DMS53 (cell line): ENCODE measurements at places on chromosomes 13 and 19.
A peak's percentile ranks its signal among the peaks of the same experiment; 100 is the strongest.

DNA sequence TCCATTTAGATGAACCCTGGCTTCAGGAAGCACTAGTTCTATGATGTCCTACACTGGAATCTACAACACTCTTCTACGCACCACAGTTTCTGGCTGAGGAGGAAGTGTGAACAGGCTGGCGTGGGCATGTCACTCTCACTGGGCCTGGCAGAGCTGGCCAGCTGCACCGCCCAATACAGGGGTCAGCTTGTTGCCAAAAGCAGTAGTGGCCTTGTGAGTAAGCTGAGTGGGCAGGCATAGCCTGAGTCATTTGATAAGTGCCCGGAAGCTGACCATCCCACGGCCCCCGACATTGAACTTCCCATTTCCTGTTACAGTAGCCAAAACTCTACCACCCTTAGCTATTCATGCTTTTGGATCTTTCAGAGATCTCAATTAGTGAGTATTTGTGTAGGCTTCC lies 240.9 kb upstream of the SERP2 start:
- DNase-seq, result no peak

DNA sequence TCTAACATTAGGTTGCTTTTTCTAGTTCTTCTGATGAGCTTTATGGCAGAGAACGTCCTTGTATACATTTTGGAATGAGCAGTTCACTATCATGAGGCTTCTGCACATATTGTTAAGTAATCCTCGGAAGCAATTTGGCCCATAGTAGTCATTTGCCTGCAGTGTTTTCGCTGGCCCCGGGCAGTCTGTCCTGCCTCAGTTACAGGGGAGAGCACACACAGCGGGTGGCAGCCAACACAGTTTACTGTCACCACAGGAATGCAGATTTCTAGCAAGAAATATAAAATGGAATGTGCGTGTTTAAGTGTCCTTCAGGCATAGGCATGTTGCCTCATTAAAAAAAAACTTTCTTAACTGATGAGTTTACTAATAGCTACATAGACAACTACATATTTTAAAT lies 71.5 kb upstream of the GJB6 start:
- no peak for DNase-seq

GRCh38 chr19:11233073-11233472 lies 6.3 kb upstream of the ANGPTL8 start:
- no peak for DNase-seq

- DNase-seq, result no peak
Measured at GRCh38 chr13:101267656-101268055, 148.7 kb downstream of the NALCN start.

DNA sequence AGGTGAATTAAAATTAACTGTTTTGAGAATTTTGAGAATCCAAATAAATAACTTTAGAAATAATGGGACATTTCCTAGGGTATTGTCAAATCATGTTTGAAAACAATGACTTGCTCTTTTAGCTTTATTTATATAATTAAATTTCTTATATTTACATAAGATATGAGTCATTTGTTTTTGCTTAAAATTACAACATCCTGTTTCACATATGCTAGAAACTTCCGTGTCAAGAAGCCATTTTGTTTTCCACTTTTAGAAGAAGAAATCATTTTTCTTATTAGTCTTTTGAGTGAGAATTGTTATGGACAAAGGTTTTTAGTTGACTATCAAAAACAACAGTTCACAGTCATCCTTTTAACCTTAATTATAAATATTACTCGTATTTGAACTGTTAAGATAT lies 48.2 kb downstream of the DPY19L3 start:
- DNase-seq, result peak; percentile 21

DNA sequence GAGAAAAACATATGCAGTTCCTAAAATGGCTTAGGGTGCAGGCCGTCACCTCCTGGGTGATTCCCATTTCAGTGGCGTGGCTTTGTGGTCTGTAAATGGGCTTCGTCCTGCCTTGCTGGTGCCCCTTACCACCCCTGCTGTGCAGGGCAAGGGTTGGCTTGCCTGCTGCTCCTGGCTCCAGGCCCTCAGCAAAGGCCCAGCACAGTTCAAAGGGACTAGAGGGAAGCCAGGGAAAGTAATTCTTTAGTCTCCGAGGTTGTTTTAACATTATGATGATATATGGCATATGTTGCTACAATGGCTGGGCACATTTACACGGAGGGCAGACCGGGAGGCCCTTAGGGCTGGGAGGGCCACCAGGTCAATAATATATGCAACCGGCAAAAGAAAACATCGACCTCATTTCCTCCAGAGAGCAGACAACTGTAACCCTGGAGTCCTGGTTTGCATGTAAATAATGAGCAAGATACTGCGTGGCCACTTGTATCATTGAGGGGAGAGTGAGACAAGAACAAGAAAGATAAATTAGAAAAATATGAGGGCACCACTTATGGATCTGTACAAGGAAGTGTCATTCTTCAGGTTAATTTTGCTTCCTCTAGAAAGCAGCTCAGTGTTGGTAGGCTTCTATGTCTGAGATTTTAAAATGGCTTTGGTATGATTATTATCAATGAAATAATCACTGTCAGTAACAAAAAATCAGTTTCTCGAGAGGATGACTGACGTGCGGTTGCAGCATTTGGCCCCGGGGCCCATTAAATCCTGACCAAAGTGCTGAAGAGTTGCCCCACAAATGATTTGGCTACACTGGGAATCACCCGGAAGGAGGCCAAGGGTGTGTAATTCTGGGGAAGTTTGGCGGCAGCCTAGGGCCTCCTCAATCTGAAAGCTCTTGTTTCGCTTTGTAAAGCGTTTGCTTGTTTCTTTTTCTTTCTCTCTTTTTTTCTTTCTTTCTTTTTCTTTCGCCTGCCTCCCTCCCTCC lies 32.8 kb upstream of the URI1 start:
- DNase-seq, result no peak
